ENCODE measurements at places on chromosomes 6 and 20.

GRCh38 chr6:118982575-118982911, 47.6 kb upstream of the MCM9 start:
- DNase-seq = no peak

DNA sequence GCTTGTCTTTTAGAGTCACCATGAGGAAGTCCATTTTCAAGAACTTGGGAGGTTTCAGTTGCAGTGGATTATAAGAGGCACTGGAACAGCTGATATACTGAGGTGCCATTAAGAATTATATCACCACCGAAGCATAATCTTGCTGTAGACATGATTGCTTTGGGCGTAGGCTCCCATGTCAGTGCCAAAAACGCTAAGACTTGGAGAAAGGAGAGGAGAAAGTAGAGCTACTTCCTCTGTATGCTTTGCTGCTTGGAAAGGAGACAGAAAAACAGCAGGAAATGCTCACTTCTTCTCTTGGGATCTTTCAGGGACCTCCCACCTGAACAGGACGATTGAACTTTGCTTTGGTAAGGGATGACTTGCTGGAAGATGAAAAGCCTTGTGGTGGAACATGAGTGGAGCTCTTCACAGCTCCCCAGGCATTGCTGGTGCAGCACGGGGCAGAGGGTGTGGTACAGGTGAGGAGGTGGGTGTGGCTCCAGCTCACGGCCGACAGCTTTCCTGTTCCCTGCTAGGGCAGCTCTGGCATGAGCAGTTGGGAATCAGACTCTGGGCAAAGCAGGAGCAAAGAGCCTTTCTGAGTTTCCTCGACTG, 190.4 kb upstream of the JAG1 start:
- no peak for DNase-seq

GRCh38 chr20:62518911-62519310, 43.1 kb upstream of the GATA5 start:
- DNase-seq = no peak

DNA sequence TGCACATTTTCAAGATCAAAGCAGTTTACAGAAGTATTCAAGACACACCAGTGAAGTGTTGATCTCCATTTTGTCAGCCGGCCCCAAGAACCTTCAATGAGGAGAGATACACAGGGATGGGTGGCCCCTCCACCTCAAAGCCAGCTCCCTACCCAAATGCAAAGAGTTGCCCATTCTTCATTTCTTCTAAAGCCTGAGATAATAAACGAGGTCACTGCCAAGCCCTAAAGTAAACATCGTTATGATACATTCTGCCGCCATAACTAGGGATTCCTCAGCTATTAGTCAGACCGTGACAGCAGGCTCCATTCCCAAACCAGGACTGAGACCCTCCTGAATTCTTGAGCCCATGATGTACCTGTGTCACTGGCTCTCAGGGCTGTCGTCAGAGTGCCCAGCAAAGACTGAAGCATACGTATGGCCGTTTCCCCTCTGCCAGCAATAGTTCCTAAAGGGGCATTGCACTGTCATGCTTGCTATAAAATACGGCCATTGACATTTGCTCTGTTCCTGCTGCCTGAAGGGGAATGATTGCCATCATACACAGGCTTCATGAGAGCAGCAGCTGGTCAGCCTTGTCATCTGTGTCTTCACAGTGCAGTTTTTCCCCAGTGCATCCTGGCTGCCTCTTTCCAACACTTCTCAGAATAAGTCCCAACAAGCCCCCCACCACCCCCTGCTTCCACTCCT, 41.7 kb downstream of the ISM1 start:
- no peak for DNase-seq

DNA sequence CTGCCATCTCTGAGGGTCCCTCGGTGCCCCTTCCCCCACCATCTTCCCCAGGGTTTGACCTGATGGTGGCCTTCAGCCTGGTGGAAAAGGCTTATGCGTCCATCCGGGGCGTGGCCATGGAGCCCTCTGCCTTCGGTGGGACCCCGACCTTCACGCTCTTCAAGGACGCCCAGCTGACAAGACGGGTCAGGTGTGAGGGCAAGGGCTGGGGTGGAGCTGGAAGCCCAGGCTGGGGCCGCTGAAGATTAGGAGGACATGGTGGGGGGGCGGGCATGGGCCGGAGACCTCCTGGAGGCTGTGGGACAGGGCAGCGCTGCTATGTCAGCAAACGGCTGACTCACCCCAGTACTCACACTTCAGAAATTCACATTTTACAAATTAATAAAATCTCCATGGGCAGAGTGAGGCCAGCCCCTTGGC, 23.5 kb downstream of the COL20A1 start:
- no peak for DNase-seq

GRCh38 chr6:100803264-100804045, 77.7 kb downstream of the ASCC3 start:
- no peak for DNase-seq

GRCh38 chr6:112979830-112980229, 632.7 kb downstream of the RFPL4B start:
- no peak for DNase-seq

GRCh38 chr6:68657374-68658139, 22.5 kb downstream of the ADGRB3 start:
- no peak for DNase-seq

DNA sequence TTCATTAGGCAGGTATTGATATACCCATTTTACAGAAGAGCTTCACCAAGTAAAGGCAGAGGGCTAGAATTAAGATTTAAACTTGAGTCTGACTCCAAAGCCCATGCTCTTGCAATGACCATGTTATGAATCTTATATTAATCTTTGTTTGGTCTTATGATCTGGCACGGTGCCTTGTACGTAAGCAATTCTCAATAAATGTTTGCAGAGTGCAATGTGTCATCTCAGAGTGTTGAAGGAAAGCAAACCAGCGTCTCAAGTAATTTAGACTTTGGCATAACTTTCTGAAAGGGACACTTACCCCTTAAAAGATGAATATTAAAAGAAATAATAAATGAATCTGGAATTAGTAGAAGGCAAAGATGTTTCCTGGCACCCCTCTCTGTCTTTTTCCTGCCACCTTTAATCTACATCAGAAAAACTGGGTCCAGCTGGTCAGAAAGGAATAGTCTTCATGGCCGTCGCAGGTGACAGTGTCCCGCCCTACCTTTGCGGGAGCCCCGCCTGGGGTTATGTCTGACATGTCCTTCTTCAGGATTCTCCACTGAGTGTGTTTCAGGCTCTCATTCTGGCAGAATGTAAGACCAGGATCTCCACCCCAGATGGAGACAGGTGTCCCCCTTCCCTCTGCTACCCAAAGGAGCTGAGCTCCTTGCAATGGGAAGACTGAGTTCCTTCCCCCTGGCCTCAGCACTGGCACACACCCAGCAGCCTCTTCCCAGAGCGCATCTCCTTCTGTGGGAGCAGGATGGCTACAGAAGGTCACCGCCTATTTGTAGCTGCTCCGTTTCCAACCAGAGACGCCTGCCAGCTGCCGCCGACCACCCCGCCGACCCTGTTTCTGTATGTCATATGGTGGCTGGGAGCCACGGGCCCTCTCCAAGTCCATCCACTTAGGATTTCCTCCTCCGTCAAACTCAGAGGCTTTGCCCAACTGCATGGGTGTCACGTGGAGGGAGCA, 266.3 kb upstream of the ECI2 start:
- DNase-seq = no peak

- DNase-seq = no peak
These were observed 3.3 kb downstream of the KCNS1 start for GRCh38 chr20:45097485-45098102.

Data from NCI-H2107 (cell line).